ENCODE measurements at places on chromosomes 6 and 20.

DNA sequence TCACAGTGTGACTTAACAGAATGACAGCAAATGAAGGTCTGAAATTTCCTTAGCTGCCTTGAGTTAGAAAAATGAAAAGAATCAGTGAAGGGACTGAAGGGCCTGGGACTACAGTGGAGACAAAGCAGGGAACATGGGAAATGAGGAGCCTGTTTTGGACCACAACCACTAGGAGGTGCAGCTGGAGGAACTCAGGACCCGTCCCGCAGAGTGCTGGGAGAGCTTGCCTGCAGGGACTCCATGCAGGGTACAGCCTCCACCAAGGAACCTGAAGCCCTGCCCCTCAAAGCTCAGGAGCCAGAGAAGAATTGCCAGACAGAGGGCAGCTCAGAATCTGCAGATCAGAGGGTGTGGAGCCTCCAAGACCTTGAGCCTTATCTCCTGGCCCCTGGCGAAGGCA, 50.7 kb downstream of the LRFN2 start:
- peak; percentile 12 for DNase-seq

DNA sequence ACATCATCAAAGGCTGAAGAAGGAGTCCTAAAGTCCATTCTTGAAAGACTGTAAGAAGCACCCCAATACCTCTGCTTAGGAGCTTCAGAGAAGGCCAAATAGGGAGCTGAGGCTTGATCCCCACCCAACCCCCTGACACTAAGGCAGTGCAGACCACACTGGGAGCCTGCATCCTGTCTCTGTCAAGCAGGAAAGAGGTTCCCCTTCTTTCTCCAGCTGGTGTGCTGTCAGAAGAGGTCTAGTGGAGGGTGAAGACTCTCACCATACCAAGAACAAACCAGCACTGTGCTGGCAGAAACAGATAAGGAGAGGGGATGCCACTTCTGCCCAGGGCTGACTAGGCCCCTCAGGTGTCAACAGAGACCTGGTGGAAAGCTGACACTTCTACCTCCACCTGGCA, 19.9 kb downstream of the GZF1 start:
- DNase-seq = no peak

GRCh38 chr6:13436399-13437217, 50.8 kb downstream of the GFOD1 start:
- no peak for DNase-seq

DNA sequence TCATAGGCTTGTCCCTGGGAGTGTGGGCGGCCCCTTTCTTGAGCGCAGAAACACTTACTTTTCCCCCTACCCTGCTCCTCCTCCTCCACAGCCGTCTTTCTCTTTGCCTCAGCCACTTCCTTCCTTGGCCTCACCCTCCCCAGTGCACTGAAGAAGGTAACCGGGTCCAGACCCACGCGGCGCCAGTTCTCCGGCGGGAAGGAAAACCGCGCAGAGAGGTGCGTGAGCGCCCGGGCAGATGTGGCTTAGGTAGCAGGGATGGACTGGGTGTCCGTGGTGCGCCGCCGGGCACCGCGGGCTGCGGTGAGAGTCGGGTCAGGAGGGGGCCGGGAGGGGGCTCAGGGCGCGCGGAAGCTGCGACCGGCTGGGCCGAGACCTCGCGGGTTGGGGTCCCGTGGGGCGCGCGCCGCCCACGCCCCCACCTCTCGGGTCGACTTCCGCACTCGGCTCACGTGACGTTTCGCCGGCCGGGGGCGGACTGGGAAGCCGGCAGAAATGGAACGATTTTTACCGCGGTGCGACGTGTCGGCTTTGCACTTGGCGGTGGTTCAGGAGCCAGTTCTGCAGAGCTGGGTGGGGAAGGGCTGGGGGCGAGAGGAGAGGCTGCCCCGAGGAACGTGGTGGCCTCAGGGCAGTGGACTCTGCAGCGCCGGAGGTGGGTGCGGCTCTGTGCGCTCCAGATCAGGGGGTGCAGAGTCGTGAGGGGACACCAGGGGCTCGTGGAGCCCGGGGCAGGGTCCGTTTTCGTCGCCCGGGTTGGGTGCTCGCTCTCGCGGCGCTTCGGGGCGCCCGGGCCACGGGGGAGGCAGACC, at the start of gene ABRACL:
TSS of gene ABRACL (plus strand) at position 88 of the 812 bp plus-strand sequence. CDS start 5,416 bp downstream, outside the sequence.
- DNase-seq = peak; percentile 79

- DNase-seq = no peak
Observed at GRCh38 chr6:168209420-168209819, 110.2 kb downstream of the DACT2 start.

GRCh38 chr20:35901678-35902544, 52.4 kb downstream of the SCAND1 start:
- DNase-seq = peak; percentile 92

DNA sequence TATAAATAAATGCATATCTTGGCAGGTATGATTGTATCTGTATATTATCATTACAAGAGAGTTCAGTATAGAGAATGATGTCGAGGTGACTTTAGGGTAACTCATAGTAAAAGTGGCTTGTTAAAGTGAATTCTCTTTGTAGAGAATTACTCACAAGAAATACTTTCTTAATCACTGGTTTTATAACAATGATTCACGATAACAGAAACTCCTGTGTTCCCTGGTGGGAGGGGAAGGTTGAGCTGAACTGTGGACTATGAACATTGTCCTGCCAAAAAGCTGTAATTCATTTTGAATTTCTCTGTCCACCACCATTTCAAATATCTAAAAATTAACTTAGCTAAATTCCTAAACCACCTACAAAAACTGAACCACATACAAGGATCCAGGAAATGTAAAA, 7.7 kb downstream of the TPMT start:
- DNase-seq = no peak

GRCh38 chr6:116568111-116568510, 3.2 kb upstream of the RWDD1 start:
- no peak for DNase-seq

DNA sequence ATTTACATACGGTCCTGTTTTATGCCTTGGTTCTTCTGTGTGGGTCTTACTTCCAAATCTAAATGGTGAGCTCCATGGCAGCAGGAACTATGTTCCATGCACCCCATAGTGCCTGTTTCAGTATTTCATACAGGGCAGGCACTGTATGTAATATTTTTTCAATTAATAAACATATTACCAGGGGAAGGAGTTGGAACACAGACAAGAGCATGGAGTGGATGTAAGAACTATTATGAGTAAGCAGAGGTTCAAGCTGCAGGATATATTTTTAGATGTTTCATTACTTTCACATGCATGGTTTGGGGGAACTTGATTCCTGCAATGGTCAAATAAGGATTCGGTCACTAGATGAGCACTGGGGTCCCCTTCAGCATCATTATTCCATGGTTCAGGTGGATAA, 108.3 kb downstream of the KIF13A start:
- DNase-seq = no peak

DNA sequence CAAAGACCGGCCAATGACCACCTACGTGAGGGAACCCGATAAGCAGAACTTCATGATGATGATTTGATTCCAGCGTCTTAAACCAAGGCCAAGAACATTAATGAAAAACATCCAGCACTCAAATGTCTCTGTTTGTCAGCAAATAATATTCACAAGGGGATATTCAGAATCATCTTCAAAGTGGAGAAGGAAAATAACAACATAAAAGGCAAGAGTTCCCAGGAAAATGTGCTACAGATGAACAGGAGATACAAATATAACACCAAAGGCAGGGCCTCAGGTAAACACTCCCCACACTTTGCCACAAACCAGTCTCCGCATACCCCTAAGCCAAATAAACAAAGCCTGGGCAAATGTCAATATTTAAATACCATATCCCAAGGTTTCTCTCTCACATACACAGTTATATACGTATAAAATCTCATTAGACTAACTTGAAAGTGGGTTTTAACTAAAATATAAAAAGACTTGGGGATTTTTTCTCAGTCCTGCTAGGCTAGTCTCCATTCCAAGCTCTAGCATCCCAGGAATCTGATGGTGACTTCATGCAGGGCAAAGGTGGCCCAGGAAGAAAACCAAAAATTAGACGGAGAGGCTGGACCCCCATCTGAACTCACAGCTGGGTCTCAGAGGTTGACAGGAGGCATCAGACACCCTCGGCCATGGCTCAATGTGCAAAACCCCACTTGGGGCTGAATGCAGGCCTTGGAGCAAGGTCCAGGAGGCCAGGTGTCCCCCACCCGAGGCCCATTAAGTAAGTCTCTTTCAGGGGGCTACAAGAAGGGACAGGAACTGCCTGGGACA, 32.1 kb downstream of the TRAM2 start:
- DNase-seq = no peak

DNA sequence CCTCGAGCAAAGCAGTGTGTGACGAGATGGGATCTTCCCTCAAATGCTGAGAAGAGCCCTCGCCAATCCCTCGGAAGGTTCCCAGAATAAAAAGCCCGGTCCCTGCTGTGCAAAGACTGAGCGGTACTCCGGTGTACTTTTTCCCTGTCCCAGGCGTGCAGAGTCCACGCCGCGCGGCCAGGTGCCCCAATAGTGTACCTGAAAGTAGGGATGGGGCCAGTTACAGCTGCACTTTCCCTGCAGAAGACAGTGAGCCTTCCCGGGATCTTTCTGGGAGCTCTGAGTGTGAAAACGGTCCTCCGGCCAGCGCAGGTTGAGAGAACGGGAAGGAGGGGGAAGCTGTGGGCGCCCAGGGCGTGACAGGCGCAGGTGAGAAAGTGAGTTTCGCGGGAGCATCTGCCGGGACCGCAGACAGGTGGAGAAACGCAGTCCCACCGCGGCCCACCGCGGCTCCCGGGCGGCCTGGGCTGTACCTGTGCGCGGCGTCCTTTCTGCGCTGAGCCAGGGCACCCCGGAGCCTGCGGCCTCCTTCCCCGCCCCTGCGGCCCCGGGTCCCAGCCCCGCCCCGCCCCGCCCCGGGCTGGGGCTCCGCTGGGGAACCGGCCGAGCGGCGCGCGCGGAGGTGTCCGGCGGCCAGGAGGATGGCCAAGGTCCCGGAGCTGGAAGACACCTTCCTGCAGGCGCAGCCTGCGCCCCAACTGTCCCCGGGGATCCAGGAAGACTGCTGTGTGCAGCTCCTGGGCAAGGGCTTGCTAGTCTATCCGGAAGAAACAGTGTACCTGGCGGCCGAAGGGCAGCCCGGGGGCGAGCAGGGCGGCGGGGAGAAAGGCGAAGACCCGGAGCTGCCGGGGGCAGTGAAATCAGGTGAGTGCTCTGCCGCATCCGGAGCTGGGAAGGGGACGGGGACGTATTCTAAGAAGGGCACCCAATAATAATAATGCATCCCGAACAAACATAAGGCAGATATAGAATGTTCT, at the start of gene RFX6:
TSS of gene RFX6 (plus strand) at position 608 of the 977 bp plus-strand sequence. CDS start at position 642, 34 bp downstream.
- DNase-seq = no peak

DNA sequence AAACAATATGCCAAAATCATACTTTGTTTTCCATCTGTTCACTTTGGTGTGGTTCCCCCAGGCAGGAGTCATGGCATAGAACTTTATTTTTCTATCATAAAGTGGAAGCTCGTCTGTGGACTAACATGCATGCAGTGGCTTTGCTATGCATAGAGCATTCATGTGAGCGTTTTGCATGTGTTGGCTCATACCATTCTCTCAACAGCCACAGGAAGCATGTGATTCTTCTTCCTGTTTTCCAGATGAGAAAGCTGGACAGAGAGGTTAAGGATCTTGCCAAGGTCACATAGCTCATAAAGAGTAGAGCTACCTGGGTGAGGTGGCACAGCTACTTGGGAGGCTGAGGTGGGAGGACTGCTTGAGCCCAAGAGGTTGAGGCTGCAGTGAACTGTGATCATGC, 123.4 kb upstream of the HDGFL1 start:
- no peak for DNase-seq

- DNase-seq = no peak
Observed at GRCh38 chr20:37764333-37764935, 70.6 kb downstream of the CTNNBL1 start.

DNA sequence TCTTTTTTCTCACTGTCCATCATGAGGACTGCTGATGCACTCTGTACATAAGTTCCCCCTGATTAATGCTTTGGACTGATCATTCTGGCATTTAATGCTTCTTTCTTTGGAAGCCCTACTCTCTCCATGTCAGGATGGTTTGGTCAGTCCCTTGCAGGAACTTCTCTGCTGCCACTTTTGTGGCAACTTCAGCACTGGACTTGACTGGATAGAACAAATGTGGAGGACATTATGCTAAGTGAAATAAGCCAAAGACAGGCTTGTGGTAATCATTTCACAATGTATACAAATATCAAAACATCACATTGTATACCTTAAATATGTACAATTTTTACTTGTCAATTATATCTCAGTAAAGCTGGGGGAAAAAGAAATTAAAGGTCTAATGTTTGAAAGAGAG, 12.2 kb upstream of the BRPF3 start:
- DNase-seq = no peak

DNA sequence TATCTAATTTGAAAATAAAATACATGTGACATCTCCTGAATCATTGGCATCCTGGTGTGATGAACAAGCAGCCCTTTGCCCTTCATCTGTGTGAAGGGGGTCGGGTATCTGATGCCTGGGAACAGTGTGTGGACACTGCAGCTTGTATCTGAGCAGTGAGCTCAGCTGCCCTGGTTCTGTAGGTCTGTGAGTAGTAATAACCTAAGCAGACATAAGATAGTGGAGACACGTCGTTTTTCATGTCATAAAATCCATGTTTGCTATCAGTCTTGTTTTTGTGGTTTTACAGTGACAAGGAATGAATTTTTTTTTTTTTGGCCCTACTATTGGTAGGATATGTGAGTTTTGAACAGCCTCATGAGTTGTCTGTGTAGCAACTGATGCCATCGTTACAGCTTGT, 133.0 kb downstream of the JARID2 start:
- DNase-seq = no peak

GRCh38 chr20:19205981-19206396, 6.5 kb upstream of the SLC24A3 start:
- DNase-seq = peak; percentile 44

- DNase-seq = no peak
Observed at GRCh38 chr20:9454791-9455190, 59.6 kb upstream of the LAMP5 start.

DNA sequence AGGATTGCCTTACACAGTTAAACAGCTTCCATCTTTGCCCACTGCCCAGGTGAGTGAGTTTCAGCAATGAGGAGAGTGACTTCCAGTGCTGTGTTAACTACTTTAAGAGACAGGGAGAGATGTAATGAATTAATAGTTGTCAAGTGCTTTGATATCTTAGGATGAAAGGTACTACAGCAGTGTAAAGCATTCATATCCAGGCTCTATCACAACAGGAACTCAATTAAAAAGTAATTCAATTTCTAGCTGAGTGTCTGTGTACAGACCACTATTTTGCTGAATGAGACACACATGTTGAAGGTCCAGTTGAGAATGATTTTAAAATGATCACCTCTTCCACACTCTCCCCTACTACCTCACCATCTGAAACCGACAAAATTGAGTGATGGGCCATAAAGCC, 70.7 kb upstream of the BEND3 start:
- DNase-seq = no peak

- DNase-seq = no peak
Observed at GRCh38 chr6:89310929-89311328, 4.2 kb downstream of the GABRR2 start.

DNA sequence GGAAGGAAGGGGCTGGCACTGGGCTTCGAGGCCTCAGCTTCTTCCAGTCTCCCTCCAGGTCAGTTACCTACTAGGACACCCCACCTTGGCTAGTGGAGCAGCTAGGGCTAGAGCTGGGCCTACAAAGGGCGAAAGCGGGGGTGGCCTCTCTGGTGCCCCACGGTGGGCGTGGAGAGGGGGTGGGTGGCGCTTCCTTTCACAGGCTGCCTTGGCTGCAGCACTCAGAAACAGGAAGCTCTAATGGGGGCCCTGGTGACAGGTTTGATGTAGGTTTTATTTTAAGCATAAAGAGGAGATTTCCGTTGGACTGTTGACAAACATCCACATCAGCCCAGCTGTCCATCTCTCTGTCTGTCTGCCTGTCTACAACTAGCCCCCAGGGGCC, 13.4 kb downstream of the FAM110A start:
- DNase-seq = no peak

Data from NCI-H524 (cell line).